Stimulated activated CD8-positive, alpha-beta memory T cell treated with anti-CD3 and anti-CD28 coated beads, Interleukin-15, amount 100 ng/mL, for 24 hours (primary cell): ENCODE measurements at places on chromosomes 1 and 21.

DNA sequence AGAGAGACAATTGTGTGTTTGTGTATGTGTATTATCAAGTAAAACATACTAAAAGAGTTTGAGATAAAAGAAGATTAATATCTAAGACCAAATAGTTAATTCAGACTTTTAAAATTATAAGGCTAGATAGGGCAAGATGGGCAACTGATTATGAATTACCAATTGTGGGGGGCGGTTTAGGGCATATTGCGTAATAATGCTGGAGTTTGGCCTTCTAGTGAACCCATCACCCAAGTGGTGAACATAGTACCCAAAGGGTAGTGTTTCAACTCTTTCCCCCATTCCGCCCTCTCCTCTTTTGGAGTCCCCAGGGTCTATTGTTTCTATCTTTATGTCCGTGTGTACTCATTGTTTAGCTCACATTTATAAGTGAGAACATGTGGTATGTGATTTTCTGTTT is 55.4 kb downstream of the FRRS1 start:
- no peak for DNase-seq

- DNase-seq = no peak
These were observed 52.4 kb upstream of the WDR26 start for GRCh38 chr1:224486801-224487583.

GRCh38 chr1:89605692-89606091 is 27.2 kb upstream of the LRRC8C start:
- no peak for DNase-seq

DNA sequence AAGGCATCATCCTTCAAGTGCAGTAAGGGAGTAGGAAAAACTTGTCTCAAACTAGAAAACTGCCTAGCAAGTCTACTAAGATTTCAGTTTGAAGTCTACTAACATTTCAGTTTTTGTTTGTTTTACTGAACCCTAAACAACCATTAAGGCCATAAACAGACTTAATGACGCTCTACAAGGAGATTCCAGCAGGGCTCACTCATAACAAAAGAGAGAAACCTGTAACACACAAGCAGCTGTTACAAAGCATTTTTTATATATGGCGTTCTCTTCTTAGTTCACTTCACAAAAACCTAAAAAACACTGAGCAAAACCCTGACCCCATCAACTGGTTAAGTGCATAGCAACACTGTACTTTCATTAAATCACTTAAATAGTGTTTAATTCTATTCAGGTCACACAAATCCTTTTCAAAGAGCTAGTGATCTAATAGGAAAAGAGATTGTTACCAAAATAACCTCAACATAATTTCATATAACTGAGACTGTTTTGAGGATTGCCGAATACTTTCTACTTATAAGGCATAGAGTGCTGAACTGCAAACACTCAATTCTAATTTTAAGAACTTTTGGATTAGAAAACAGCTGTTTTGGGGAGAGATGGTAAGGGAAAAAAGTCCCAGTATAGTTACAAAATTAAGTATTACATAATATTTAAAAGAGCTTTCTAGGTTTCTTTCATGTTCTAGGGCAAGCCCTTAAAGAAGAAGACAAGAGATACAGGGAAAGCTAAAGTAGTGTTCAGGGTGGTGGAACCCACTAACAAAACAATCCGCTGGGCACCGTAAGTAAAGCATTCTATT is 1.4 kb downstream of the B3GALNT2 start:
- DNase-seq = no peak
